Endothelial cell of umbilical vein (primary cell): ENCODE measurements at places on chromosomes 1 and 21. TPM values are rescaled to one million over a fixed set of nuclear protein-coding genes. Genes with fewer than 3 reads are reported as not detected.

TBX19 gene
- total RNA-seq, result 1.6 and 2.3 TPM in 2 replicates

SLC44A5 gene
- total RNA-seq, result 1.6 TPM in 2 replicates

RGS8 gene
- not detected in 2 replicates for total RNA-seq

ABCA4 gene
- 4.9 and 5.0 TPM in 2 replicates for total RNA-seq

LINGO4 gene
- total RNA-seq, result not detected in 2 replicates

SPAG17 gene
- not detected in 2 replicates for total RNA-seq

UBXN10 gene
- not detected in 2 replicates for total RNA-seq

OLIG1 gene
- not detected in 2 replicates for total RNA-seq

MPL gene
- total RNA-seq, result 0.18 and 0.24 TPM in 2 replicates

KRTAP11-1 gene
- total RNA-seq, result not detected in 2 replicates

INAVA gene
- 0.42 TPM in 2 replicates for total RNA-seq

DLGAP3 gene
- 0.12 and 0.20 TPM in 2 replicates for total RNA-seq

ERRFI1 gene
- total RNA-seq, result 28.1 and 31.2 TPM in 2 replicates

HMCN1 gene
- total RNA-seq, result 5.6 and 10.3 TPM in 2 replicates

OR2T33 gene
- not detected in 2 replicates for total RNA-seq

NCAM2 gene
- 0.27 and 1.4 TPM in 2 replicates for total RNA-seq

OPTC gene
- total RNA-seq, result not detected in 2 replicates

AIM2 gene
- not detected in 2 replicates for total RNA-seq

HSD3B2 gene
- not detected in 2 replicates for total RNA-seq

FLG2 gene
- not detected in 2 replicates for total RNA-seq

LRRC38 gene
- total RNA-seq, result not detected in 2 replicates

IL10 gene
- not detected in 2 replicates for total RNA-seq

POU2F1 gene
- total RNA-seq, result 12.9 and 15.0 TPM in 2 replicates

RNF223 gene
- not detected in 2 replicates for total RNA-seq

HES2 gene
- 9.4 and 13.3 TPM in 2 replicates for total RNA-seq

GPX7 gene
- total RNA-seq, result 8.9 and 26.3 TPM in 2 replicates

WNT3A gene
- not detected in 2 replicates for total RNA-seq

GSTM1 gene
- 35.5 TPM in 1 of 2 replicates, not detected in the other for total RNA-seq

PDPN gene
- total RNA-seq, result not detected in 2 replicates

MCOLN2 gene
- total RNA-seq, result not detected in 2 replicates

GPR37L1 gene
- total RNA-seq, result not detected in 2 replicates

KCNJ6 gene
- total RNA-seq, result not detected in 2 replicates
